Right hindlimb (tissue), 1 donor: ENCODE measurements at places on chromosomes 4 and X.

DNA sequence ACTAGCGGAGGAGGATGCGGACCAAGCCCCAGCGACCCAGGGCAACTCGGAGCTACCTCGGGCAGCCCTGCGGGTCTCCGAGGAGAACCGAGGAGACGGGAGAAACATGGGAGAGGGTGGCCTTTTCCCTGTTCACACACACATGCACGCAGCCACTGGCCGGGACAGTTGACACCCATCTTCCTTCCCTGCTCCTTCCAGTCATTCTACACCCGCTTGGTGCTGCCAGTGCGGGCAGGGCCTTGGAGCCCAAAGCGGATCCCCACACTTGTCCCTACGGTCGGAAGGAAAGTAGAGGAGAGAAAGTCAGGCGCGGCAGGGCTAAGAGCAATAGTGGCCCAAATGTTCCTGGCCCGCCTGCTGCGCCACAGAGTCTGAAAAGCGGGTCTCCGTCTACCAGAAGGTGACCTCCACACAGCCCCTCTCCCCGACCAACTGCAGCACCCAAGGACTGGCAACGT, 1.1 kb upstream of the PPP3CA start:
- DNase-seq = peak; percentile 50

DNA sequence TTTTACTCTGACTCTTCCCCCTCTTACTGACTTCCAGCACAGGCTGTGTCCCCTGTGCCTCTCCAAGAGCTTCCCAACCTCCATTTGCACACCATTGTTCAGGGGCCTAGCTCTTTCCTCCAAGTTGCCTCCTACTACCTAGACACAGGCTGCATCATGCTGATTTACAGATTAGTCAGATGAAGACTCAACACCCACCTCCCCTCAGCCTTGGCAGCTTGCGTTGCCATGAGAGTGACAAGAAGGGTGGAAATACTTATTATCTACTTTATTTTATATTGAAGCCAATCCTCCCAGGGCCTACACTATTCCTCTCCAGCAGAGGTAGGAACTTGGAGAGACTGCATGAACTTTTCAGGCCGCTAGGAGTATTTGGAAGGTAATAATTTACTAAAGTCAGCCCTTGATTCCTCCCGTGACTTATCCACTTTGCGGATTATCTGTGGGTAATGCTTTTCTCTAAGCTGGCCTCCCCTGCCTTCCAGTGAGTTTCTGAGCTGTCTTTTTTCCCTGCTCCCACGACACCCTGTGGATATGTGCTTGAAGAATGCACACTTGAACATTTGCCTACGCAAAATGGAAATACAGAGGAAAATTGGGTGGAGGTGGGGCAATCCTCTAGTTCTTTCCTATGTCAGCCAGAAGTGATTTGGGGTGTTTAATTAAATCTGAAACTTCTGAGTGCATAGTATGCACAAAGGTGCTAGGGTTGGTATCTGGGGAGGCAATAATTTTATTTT, 74.1 kb upstream of the TMEM164 start:
- no peak for DNase-seq

DNA sequence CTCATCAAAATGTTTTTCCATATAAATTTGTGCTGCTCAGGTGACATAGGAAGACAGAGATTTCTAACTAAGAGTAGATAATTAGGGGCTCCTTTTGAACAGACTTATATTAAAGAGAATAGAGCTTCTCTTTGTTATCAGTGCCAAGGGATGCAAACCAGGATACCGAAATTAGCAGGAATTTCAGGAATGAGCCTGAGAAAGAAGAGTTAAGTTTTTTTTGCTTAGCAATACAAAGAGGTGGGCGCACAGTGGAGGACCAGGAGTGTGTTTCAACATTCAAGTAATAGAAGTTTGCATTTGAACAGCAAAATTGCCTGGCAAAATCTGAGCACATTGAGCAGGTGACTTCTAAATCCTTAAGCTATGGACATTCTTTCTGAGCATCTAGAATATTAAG, 541.3 kb downstream of the GBA3 start:
- DNase-seq = no peak

DNA sequence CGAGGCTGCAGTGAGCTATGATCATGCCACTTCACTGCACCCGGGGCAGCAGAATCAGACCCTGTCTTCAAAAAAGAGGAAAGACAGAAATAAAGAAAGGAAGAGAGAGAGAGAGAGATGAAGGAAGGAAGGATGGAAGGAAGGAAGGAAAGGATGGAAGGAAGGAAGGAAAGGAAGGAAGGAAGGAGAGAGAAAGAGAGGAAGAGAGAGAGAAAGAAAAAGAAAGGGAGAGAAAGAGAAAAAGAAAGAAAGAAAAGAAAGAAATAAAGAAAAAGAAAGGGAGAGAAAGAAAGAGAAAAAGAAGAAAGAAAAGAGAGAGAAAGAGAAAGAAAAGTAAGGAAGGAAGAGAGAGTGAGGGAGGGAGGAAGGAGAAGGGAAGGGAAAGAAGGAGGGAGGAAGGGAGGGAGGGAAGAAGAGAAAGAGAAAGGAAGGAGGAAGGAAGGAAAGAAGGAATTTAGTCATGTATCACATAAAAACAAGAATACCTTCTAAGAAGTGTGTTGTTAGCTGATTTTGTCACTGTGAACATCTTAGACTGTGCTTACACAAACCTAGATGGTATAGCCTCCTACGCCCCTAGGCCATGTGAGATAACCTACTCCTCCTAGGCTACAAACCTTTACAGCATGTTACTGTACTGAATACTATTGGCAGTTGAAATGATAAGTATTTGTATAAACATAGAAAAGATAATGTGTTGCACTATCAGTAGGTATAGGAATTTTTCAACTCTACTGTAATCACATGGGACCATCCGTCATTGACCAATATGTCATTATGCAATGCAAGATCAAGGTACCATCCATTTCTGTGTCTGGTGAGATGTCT, 17.4 kb upstream of the AFF1 start:
- no peak for DNase-seq

DNA sequence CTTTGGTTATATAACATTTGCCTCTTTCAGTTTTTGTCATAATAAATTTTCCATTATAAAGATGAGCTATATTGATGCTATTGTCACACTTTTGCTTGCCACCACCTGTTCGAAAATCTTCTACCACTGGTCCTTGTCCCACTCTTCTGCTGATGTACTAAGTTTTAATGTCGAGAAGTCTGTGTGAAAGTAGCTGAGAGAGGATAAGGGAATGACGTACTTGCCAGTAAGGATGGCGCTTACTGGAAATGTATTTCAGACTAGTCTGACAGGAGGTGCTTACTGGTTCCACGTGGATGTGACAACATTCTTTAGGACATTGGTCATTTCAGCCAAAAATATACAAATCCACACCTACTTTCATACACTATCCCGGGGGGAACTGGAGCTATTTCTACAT, 132.7 kb upstream of the NR3C2 start:
- peak; percentile 36 for DNase-seq

DNA sequence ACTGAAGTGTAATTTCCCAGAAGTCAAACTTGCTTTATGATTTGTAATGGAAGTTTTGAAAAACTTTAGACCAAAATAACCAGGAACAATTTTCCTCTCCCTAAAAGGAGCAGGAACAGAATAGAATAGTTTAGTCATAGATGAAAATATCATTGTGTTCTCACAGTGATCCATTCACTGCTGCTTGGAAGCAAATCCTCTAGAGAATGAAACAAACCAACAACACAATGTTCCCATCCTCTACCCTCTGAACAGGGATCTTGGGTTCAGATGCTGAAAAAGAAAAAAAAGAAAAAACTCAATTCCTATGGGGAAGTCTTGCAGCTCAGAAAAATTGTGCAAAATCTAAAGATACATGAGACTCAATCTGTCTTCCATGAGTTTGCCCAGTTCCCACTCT, 12.2 kb downstream of the DSPP start:
- DNase-seq = no peak

- DNase-seq = peak; percentile 58
Observed at GRCh38 chrX:10833299-10834169, 213.1 kb upstream of the MID1 start.

DNA sequence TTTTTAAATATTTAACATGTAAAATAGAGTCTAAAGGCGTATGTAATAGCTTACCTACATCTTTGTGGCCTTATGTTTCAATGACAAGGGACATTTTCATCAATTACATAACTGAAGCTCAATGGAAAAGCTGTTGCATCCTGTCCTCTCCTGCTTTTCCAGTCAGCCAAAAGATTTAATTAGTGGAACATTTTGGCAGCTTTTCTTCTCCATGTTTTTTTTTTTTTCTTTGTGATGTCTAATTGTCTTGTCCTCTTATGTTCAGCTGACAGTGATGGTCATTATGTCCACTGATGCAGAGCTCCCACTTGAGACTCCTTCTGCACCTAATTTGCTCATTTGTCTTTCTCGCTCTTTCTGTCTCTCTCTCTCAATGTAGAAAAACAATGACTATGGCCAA, 422.2 kb downstream of the GABRG1 start:
- DNase-seq = no peak

GRCh38 chr4:80156410-80156809, 40.9 kb upstream of the PRDM8 start:
- no peak for DNase-seq

DNA sequence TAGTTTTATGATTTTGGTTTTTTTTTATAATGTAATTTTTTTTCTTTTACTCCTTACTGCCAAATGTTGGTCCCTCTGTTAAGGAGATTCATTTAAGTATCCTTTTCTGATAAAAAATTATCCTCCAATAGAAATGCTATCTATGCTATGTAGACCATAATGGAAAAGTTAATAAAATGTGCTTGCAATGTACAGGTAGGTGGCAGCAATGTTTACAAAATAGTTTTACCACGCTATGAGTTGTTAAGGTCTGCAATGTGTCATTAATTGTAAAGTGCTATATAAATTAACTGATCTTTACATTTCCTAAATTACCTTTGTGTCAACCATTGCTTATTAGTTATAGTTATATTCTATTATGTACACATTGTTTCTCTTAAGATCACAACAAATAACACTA, 3.8 kb upstream of the CENPC start:
- DNase-seq = no peak

DNA sequence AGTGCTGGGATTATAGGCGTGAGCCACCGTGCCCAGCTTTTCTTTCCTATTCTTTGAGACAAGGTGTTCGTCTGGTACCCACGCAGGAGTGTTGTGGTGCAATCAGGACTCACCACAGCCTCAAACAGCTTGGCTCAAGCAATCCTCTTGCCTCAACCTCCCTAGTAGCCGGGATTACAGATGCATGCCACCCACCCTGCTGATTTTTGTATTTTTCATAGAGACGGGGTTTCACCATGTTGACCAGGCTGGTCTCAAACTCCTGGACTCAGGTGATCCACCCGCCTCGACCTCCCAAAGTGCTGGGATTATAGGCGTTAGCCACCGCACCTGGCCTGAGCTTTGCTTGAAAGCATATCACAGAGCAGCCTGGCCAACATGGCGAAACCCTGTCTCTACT, 1.5 kb upstream of the CRLF2 start:
- no peak for DNase-seq

GRCh38 chrX:131840799-131841495, 182.2 kb upstream of the STK26 start:
- DNase-seq = no peak

DNA sequence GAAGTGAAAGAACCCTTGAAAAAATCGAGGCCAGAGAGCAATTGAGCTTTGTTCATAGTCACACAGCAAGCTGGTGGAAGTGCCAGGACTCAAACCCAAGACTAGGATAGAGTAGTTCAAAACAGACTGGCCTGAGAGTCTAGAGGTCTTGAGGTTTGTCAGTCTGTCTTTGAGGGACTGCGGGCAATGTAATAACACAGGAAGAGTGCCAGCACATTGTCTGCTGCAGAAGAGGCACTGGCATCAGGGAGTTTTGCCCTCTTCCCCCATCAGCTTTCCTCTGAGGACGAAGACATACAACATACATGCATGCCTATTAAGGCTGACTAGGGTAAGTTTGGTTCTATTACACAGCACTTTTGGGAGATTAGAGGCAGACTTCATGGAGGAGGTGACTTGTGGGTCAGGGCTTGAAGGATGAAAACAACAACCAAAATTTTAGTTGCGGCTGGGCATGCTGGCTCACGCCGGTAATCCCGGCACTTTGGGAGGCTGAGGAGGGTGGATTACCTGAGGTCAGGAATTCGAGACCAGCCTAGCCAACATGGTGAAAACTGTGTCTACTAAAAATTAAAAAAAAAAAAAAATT, 64.1 kb upstream of the LAS1L start:
- no peak for DNase-seq

- DNase-seq = no peak
Observed at GRCh38 chr4:23853986-23854660, 35.7 kb downstream of the PPARGC1A start.

GRCh38 chr4:158003212-158003611, 169.6 kb downstream of the GASK1B start:
- no peak for DNase-seq

DNA sequence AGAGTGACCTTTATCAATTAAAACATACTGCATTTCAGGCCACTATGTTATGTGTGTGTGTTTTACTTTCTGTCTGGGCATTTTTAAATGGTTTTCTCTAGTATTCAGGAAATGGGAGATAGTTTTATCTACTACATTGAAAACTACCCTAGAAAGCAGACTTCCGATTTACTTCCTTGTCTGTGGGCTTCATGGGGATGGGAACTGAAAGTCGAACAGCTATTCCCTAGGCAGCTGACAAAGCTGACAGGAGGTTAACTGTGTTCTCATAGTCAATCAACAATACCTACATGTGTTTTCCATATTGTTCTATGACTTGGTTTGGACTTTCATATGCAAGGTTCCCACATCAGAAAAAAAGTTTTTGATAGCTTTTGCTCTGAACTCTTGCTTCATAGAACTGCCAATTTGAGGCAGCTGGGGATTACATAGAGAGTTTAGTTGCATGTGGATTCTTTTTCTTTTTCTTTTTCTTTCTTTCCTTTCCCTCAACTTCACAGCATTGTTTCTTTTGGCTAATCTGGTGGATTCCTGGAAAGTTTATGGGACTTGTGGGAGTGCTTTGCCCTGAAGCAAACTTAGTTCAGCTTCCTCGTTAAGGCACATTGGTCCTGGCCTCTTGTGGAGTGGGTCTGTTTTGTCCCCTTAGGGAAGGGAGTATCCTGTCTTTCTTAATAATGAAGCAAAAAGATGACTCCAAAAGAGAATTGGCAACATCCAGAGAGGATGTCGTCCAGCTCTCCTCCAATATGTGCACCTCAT, 327.1 kb upstream of the GIMD1 start:
- peak; percentile 55 for DNase-seq

- no peak for DNase-seq
Observed at GRCh38 chr4:55547466-55547770, 709 bp upstream of the CLOCK start.

- DNase-seq = no peak
Observed at GRCh38 chr4:174464949-174465348, 57.3 kb downstream of the HPGD start.

DNA sequence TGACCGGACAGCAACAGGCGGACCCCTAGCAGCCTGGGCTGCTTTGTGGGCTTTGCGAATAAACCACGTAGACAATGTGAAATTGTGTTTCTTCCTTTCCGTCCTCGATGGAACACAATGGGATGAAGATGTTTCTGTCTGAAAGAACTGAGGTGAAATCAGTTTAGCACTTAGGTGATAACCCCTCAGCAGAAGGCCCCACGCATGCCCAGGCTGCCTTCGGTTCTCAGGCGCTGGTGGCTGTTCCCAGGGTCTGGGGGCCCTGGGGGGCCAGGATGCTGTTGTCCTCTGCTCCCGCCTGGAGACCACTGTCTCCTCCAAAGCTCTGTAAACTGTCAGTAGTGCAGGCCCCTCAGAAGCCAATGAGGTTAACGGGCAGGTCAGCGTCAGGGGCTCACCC, 73.9 kb upstream of the HGFAC start:
- DNase-seq = no peak
